ENCODE measurements at places on chromosomes 12 and 14.

DNA sequence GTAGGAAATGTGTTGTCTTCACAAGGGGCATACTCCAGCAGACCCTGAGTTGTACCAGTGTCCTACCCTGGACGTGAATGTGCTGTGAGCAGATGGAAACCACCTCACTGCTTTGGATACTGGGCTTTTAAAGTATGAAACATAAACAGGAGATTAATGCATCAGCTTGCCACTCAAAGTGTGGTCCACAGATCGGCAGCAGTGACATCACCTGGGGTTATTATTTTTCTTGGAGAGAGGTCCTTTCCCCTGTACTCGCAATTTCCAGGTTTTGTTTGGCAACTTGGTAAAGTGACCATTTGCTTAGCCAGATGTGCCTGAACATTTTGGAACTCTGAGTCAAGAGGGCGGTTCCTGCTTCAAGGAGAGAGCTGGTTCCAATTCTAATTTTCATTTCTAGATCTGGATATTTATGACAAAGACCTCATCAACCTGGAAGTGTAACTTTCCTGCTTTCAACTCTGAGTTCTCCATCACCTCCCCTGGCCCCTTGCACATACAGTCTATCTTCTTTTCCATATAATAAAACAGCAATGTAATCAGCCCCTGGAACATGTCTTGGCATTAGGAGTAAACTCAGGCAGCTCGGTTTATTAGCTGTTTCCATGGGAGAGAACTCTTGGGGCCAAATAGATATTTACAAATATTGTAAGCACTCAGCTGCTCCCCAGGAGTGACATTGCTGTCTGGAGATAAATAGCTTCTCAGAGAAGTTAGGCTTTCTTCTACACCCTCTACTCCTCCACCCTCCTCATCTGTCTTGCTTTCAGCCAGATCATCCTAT is 237.0 kb upstream of the TBX3 start:
- DNase-seq = no peak

GRCh38 chr12:4027412-4027811 is 154.2 kb upstream of the PARP11 start:
- DNase-seq = peak; percentile 47

- peak; percentile 59 for DNase-seq
Observed at GRCh38 chr12:119938049-119938667, 50.9 kb upstream of the BICDL1 start.

DNA sequence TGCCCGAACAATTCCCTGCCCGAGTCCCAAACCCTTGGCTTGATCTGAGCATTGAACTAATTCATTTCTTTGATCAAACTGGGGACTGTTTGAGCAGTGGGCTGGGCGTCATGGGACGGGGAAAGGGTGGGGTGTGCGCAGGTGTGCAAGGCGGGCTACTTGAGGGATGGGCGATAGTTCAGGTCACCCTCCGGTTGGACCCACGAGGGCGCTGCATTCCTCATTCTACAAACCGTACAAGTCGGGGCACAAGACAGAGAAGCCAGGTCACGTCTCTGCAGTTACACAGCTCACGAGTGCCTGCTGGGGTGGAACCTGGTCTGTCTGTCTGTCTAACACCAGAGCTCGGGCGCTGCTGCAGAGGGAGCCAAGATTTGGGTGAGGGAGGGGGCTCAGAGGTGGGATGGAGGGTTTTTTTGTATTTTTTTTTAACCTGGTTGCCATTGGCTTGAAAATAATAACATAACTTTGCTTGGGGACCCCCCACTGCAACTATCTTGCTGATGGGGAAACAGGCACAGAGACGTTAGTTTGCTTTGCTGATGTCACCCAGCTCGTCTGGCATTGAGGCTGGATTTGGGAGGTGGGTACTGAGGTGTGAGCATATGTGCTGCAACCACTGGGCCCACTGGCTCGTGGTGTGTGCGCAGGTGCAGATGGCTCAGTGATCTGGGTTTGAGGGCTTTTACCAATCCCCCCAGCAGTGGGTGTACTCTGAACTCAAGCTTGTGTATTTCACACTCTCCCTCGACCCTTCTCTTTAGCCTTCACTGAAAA is 7.6 kb upstream of the RTL1 start:
- DNase-seq = no peak

GRCh38 chr14:98946940-98947339 is 325.1 kb downstream of the BCL11B start:
- no peak for DNase-seq

GRCh38 chr12:2692080-2692479 is 102.7 kb upstream of the FKBP4 start:
- DNase-seq = no peak

GRCh38 chr12:12716793-12717585 is at the start of gene CDKN1B:
CDKN1B (plus strand) TSS chr12:12717368; CDS start chr12:12717840, 472 bp downstream.
- peak; percentile 74 for DNase-seq

DNA sequence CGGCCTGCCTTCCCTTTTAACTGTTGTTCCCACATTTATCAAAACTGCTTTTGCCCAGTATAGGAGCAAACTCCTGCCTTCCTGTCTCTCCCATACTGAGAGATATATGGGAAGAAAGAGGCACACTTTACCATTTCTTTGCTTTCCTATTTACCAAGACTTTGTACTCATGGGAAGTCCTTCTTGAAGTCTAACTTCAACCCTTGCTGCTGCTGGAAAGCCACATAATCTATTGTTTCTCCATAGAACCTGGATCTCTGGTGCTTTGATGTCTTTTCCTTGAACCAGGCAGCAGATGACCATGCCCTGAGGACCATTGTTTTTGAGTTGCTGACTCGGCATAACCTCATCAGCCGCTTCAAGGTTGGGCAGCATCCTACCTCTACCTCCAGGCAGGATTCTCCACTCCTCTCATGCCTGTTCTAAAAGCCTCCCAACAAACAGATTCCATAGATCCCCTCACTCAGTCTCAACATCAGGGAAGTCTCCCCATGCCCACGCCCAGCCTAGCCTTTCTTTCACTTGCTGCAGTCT is 18.4 kb downstream of the PPP1R1A start:
- DNase-seq = no peak

- no peak for DNase-seq
Observed at GRCh38 chr12:77540097-77540496, 290.6 kb upstream of the NAV3 start.

GRCh38 chr12:726281-727140 is 25.9 kb upstream of the WNK1 start:
- no peak for DNase-seq

- DNase-seq = no peak
Observed at GRCh38 chr12:43621262-43621661, 69.3 kb upstream of the ADAMTS20 start.

- no peak for DNase-seq
Observed at GRCh38 chr14:92322516-92322915, 449 bp upstream of the SLC24A4 start.

All from stimulated activated CD4-positive, alpha-beta T cell treated with anti-CD3 and anti-CD28 coated beads, Interleukin-12 subunit alpha, Interleukin-12 subunit beta, amount 100 ng/mL, for 24 hours (primary cell).